ENCODE measurements at places on chromosomes 5 and 9. TPM values are rescaled to one million over a fixed set of nuclear protein-coding genes. Genes with fewer than 3 reads are reported as not detected.

NTNG2 gene
- total RNA-seq, result 2.5 TPM

GARIN3 gene
- total RNA-seq, result not detected

SNCB gene
- not detected for total RNA-seq

SPATA31A3 gene
- not detected for total RNA-seq

SPINK6 gene
- total RNA-seq, result not detected

ANXA6 gene
- total RNA-seq, result 71.9 TPM

LCN10 gene
- total RNA-seq, result not detected

RAB3C gene
- total RNA-seq, result not detected

WDR70 gene
- 31.1 TPM for total RNA-seq

IFNK gene
- total RNA-seq, result not detected

EIF4E1B gene
- 0.07 TPM for total RNA-seq

LHX3 gene
- not detected for total RNA-seq

FCHO2 gene
- 18.7 TPM for total RNA-seq

PCBD2 gene
- 10.9 TPM for total RNA-seq

MIER3 gene
- 21.9 TPM for total RNA-seq

BSPRY gene
- total RNA-seq, result 22.7 TPM

CD274 gene
- 2.5 TPM for total RNA-seq

SPATA31D4 gene
- total RNA-seq, result not detected

TEX48 gene
- not detected for total RNA-seq

PCDHB6 gene
- total RNA-seq, result not detected

WWC1 gene
- 52.6 TPM for total RNA-seq

ADGRV1 gene
- 6.0 TPM for total RNA-seq

PCDHAC2 gene
- total RNA-seq, result 3.2 TPM

SEMA4D gene
- 32.0 TPM for total RNA-seq

FCN1 gene
- not detected for total RNA-seq

MSX2 gene
- 11.3 TPM for total RNA-seq

ZER1 gene
- 18.0 TPM for total RNA-seq

TTF1 gene
- 14.5 TPM for total RNA-seq

ENTREP1 gene
- 1.1 TPM for total RNA-seq

RBM18 gene
- 32.5 TPM for total RNA-seq

PTPN3 gene
- total RNA-seq, result 20.8 TPM

TLX3 gene
- total RNA-seq, result 4.6 TPM

FAM151B gene
- total RNA-seq, result 1.2 TPM

SREK1 gene
- total RNA-seq, result 65.6 TPM

SOHLH1 gene
- total RNA-seq, result not detected

SLC22A4 gene
- total RNA-seq, result 0.59 TPM

SV2C gene
- not detected for total RNA-seq

FAXDC2 gene
- total RNA-seq, result 0.22 TPM

Data from HCT116 (cell line).